Dermis microvascular lymphatic vessel endothelial cell (primary cell): ENCODE measurements at places on chromosomes 13 and 19.

GRCh38 chr13:101730420-101731000, 278.0 kb downstream of the ITGBL1 start:
- no peak for DNase-seq

DNA sequence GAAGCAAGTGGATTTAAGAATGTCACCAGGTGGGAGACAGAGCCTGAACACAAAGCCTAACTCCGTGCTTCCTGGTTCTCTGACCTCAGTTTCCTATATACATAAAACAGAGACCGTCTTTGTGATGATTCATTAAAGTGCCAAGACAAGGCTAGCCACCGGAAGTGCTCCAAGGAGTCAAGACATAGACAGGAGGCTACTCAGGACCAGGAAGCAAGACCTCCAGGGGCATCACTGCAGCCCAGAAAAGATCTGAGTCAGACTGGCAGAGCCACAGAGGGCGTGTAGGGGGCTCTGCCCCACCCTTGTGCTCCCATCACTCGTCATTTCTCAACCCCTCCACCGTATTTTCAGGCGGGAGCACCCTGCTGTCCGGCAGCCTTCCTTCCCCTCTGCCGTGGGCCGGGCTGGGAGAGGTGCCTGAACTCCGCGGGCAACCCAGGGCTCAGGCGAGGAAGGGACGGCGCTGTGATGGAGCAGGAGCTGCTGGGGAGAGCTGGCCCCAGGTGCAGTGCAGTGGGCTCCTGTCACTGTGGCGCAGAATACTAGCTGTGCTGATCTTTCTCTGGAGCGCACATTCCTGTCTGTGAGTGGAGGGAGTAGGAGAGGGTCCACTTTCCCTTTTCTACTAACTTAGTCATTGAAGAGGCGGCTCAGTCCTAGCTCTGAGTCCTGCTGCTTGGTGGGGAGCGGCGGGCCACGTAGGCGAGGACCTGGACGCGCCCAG, 134.7 kb upstream of the GPR12 start:
- DNase-seq: no peak

DNA sequence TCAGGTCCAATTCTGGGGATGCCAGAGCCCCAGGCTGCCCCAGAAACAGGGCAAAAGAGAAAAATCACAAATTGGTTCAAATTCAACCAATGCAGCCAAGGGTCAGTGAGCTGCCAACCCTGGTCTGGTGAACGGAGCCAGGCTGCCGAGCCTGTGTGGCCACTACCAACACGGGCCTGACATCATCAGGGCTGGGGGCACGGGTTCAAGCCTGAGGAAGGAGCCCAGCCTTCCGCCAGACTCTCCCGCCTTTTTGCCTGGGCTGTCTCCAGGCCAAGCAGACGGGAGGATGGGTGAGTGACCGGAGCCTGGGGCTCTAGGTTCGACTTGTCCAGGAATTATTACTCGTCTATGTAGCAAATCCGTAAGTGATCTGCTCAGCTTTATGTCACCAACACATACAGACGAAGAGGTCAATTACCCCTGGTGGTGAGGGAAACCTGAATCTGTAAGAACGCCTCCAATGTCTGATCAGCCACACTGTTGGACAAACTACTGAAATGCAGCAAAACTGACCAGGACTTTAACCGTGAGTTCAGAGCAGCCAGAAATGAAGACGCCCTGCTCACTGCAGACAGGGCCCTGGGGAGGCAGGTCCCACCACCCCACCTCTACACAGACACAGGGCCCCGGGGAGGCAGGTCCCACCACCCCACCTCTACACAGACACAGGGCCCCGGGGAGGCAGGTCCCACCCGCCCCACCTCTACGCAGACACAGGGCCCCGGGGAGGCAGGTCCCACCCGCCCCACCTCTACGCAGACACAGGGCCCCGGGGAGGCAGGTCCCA, 31.8 kb downstream of the RAB20 start:
- DNase-seq: no peak

- no peak for DNase-seq
These were observed 783 bp downstream of the RHPN2 start for GRCh38 chr19:33063753-33064457.

DNA sequence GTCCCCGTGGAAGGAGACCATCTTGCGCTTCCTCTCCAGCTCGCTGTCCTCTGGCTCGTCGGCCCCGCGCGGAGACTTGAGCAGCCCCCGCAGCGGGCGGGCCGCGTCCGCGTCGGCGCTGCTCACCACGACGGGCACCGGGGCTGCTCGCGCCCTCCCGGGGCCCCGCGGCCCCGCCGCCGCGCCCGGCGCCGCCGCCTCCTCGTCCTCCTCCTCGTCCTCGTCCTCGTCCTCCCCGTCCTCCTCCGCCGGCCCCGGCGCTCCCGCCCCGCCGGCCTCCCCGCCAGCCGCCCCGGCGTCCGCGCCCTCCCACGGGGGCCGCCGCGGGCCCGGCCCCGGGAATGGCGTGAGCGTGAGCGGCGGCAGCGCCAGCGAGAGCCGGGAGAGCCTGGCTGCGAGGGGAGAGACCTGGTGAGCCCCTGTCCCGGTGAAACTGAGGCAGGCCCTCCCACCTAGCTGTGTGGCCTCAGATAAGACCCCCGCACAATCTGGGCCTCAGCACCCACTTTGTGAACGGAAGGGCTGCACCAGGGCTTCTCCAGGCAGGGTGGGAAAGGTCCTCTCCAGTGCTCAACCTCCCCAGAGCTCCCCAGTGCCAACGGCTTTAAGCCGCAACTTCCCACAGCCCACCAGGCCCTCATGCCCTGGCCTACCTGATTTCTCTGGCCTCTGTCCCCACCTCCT, 17.8 kb downstream of the LMTK3 start:
- no peak for DNase-seq

- no peak for DNase-seq
These were observed 4.1 kb upstream of the CNN1 start for GRCh38 chr19:11534538-11534937.

DNA sequence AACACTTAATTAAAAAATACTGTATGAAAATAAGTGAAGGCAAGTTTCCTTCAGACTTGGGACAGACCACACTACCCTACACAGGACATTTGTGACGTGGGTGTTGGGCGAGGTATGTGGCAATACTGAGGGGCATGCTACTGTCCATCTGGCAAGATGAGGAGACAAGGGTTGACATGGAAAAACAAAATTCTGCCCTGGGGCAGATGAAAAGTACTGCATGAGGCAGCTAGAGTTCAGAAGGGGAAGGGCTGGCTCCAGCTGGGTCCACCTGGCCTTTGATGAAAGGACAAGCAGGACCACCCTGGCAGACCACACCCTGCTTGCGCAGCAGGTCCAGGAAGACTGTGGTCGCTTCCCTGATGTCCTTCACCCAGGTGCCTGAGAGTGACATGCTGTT, 43.2 kb downstream of the LATS2 start:
- DNase-seq: no peak

DNA sequence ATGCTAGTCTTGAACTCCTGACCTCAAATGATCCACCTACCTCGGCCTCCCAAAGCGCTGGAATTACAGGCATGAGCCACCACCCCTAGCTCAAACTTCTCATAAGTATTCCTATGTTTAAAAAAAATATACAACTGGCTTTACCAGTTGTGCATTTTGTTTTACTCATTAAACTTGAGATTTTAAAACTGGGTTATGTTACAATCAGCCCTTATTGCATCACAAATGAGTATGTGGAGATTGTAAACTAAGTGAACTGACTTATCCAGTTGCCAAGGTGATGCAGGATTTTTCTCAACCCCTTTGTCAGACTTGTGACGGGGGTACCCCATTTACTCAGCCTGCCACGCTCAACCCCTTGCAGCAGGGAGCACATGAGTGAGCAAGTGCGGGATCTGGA, 14.4 kb upstream of the GTF2F2 start:
- DNase-seq: no peak

GRCh38 chr13:76812206-76812897, 73.9 kb downstream of the KCTD12 start:
- no peak for DNase-seq

- DNase-seq: no peak
These were observed 416.1 kb downstream of the ZNF536 start for GRCh38 chr19:30788105-30788765.

DNA sequence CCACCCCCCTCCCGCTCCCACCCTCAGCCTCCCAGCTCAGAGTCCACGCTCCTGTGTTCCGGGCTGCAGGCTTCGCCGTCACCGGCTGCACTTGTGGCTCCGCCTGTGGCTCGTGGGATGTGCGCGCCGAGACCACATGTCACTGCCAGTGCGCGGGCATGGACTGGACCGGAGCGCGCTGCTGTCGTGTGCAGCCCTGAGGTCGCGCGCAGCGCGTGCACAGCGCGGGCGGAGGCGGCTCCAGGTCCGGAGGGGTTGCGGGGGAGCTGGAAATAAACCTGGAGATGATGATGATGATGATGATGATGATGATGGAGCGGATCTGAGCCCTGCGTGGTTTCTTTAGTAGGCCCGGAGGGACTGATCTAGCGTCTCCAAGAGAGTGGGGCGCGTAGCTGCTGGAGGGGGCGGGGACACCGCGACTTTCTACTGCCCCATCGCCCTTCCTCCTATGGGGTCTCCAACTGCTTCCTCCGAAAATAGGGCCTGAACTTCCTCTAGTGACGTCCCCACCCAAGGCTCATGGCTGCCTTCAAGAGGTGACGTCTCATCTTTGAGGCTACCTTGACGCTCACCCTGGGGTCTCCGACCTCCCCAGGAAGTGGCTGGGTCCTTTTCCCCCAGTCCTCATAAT, 1.4 kb downstream of the RETN start:
- DNase-seq: no peak

DNA sequence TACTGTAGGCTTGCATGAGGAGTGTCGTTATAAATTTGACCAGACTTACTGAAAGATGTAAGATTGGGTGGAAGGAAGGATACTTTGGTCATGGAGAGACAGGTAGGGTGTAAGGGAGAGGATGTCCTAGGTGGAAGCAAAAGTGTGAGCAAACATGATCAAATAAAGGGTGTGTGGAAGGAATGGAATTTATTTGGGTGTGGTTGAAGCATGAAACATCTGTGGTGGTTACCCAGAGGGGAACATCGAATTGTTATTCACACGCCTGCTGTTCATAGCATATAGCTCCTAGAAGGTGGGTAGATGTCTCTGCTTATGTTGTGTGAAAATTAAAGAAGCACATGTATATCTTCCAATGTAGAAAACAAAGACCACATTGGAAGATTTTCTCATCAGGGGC, 157.7 kb downstream of the ATP8A2 start:
- no peak for DNase-seq

DNA sequence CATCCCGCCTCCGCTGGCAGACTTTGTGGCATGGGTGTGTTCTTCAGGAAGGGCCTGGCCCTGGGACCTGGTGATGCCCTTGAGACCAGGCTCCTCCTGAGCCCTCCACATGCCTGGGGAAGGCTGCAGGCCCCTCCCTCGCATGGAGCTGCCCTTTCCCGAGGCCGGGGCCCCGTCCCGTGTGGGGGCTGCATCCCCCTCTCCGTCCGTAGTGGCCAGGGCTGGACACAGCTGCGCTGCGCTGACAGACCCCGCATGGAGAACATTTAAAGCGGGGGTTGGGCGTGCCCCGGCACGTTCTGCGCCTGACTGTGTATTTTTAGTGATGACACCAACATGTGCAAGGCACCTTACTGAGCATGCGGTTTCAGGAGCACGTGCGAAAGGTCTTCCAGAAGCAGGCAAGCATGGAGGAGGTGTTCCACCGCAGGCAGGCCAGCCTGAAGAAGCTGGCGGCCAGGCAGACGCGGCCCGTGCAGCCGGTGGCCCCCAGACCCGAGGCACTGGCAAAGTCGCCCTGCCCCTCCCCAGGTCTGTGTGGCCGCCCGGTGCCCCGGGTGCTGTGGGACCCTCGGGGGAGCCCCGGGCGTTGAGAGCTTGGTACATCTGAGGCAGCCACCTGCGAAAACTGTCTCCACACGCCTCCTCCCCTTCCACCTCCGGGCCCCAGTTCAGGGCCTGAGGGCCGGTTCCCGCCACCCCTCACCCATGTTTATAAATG, 28.8 kb upstream of the F7 start:
- no peak for DNase-seq

- DNase-seq: no peak
These were observed 1161.3 kb downstream of the SLITRK1 start for GRCh38 chr13:82720986-82721385.

DNA sequence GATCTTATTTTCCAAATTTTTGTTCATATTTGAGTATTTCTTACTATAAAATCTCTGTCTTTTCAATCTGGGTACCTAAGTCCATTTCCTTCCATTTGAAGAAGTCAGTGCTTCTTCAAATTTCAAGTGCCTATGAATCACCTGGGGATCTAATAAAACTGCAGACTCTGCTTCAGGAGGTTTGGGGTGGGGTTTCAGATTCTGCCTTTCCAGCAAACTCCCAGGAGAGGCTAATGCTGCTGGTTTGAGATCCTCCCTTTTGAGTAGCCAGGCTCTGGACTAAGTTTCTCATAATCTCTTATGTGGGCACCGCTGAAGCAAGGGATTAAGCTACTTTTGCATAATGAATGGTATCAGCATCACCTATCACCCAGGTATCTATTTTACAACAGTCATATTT, 242.4 kb downstream of the RGCC start:
- no peak for DNase-seq

DNA sequence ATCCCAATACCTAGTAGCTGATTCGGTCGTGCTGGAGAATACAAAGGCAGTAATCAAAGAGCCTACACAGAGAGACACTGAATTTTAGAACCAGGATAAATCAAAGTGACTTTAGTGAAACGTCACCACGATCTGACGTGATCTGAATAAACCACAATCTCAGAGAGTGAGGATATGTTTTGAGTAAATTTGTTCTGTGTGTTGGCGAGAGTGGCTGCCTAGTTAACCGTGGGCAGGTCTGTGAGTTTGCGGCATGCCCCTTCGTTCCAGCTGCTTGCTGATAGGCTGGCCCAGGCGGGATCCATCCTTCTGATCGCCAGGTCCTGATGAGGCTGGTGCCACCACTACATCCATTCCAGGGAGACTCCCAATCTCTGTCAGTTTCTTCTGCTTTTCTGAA, 40.4 kb downstream of the LRCH1 start:
- DNase-seq: no peak

DNA sequence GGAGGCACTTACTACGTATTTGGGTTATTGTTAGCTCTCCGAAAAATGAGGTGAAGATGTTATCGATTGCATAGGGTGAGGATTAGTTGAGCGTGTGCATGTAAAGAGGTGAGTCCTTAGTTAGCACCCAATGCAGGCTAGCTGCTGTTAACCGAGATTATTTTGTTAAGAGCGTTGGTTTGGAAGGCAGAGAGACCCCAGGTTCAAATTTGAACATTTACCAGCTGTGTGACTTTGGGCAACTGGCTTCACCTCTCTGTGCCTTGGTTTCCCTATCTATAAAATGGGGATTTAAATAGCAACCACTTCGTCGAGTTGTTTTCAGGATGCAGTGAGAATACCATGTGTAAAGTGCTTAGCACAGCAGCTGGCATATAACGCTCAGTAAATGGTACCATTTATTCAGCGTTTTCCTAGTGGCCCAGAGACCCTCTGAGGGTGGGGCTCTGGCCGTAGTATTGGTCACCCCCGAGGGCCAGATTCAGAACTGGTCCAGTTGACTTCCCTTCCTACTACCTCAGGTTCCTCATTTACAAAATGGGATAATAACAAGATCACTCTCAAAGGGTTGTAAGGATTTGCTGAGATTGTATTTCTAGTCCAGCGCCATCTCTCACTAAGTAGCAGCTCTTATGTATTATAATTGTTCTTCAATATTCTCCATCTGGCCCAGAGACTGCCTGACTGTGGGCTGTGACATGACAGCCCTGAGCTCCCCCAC, 887 bp downstream of the SIPA1L3 start:
- peak; percentile 4 for DNase-seq
